ENCODE measurements at places on chromosomes 16 and 17. TPM values are rescaled to one million over a fixed set of nuclear protein-coding genes. Genes with fewer than 3 reads are reported as not detected.
A peak's percentile ranks its signal among the peaks of the same experiment; 100 is the strongest.

Gene WFIKKN2
- total RNA-seq: 0.06 TPM

Gene ANKFN1
- 8.5 TPM for total RNA-seq

Gene HLF
- 21.3 TPM for total RNA-seq

Gene TBX2
- total RNA-seq: 155 TPM

Gene B3GNT9
- total RNA-seq: 22.9 TPM

Gene SHBG
- 0.28 TPM for total RNA-seq

Gene SYCE1L
- total RNA-seq: not detected

Gene TLCD3B
- not detected for total RNA-seq

Gene SLC16A13
- 1.3 TPM for total RNA-seq

DNA sequence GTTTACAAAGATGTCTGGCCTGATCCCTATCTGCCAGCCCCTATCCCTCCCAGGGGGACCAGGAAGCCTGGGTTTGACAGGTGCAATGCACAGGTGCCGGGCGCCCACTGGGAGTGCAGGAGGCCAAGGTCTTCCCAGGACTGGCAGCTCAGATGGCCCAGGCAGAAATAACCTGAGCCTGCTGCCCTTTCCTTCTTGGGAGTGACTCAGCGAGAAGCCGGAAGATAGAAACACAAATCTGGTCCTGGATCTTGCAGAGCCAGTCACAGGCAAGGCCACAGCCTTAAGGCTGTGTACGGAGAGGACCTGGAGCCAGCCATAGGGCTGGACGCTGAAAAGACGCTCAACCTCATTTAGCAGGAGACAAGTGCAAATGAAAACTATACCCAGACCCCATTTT, 27.7 kb downstream of the GPR142 start:
- H3K27ac ChIP-seq: no peak overlapping the region
- no peaks in the 10 kb centered on the region for H3K27me3 ChIP-seq
- H3K4me1 ChIP-seq: no peaks in the 10 kb centered on the region
- no peak for DNase-seq
- H3K4me3 ChIP-seq: no peak overlapping the region

DNA sequence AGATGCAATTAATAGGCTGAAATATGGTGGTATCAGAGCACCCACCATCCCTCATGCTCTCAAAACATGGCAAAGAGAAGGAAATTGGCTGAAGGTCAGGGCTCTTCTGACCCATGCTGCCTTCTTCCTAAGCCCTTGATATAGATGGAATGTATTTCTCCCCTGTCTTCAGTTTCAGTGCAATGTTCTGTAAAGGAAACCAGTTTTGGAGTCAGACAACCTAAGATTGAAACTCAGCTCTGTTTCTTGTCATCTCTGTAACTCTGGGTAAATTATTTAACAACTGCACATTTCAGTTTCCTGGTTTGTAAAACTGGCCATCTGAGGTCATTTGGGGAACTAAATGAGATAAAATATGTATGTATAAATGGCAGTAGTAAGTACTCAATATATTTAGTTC, 243.9 kb downstream of the CA10 start:
- H3K27me3 ChIP-seq: no peaks in the 10 kb centered on the region
- no peaks in the 10 kb centered on the region for H3K36me3 ChIP-seq
- no peak overlapping the region for H3K27ac ChIP-seq
- H3K4me1 ChIP-seq: no peaks in the 10 kb centered on the region
- H3K4me3 ChIP-seq: no peak overlapping the region

- H3K4me3 ChIP-seq: no peak overlapping the region
- no peaks in the 10 kb centered on the region for H3K27me3 ChIP-seq
- H3K27ac ChIP-seq: no peak overlapping the region
Observed at GRCh38 chr16:85707528-85708095, 18.9 kb upstream of the GINS2 start.

GRCh38 chr17:57091186-57091618, 6.2 kb downstream of the AKAP1 start:
- DNase-seq: no peak
- no peak overlapping the region for H3K4me3 ChIP-seq
- no peaks in the 10 kb centered on the region for H3K36me3 ChIP-seq
- peak overlapping the region; percentile 70 for H3K27ac ChIP-seq
- H3K4me1 ChIP-seq: peaks cover 5% of the 10 kb centered on the region
- no peaks in the 10 kb centered on the region for H3K27me3 ChIP-seq

DNA sequence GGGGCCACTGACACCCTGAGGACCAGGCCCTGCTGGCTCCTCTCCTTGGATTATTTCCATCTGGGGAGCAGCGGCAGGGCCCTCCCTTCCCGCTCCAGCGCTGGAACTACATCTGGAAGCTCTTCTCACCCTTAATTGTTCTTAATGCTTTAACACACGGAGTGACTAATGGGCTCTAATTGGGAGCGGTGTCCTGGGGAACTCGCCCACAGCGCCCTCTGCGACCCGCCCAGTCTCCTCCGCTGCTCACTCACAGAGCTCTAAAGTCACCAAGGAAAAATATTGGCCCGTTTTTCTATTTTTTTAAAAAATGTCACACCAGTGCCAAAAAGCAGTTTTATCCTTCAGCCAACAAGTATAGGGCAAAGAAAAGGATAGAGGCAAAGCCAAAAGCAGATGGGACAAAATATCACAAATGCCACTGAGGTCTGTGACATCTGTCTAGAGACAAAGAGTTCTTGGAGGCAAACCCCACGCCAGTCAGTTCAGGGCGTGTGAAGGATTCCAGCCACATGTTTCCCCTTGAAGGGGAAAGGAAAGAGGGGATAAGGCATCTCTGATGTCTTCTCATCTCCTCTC, 134.7 kb downstream of the RBFOX3 start:
- DNase-seq: peak; percentile 19
- no peak overlapping the region for H3K4me3 ChIP-seq
- no peaks in the 10 kb centered on the region for H3K27me3 ChIP-seq
- no peak overlapping the region for H3K27ac ChIP-seq
- peaks cover 1% of the 10 kb centered on the region for H3K4me1 ChIP-seq
- no peaks in the 10 kb centered on the region for H3K36me3 ChIP-seq

DNA sequence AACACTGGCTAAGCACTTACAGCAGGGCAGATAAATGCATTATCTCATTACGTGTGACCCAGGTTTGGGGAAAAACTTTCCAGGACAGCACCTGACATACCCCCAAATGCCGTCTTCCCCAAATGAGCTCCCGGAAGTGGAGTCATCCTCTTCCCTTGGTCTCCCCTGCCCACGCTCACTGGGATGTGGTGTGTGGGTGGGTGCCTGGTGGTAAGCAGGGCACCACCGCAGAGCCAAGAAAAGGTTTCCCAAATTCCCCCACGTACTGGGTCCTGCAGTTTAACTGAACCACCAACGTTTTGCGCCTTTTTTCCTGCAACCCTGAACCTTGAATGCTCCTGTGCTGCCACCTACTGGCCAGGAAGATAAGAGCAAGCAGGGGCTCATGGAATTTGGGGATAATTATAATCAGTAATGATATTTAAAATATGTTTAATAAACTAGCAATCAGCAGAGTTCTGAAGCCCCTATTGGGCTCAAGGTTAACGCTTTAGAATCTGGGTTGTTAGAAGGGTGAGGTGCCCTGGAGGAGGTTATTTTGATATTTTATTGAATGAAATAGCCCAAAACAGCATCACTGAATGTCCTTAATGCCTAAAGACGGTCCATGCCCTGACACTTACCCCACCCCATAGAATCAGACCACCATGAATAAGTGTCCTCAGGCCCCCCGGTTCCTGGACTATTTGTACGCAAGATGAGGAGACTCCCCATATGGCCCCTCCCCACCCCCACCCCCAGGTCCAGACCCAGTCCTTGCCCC, 8.0 kb downstream of the SPPL2C start:
- peak; percentile 71 for DNase-seq
- H3K4me1 ChIP-seq: no peaks in the 10 kb centered on the region
- no peaks in the 10 kb centered on the region for H3K36me3 ChIP-seq
- H3K4me3 ChIP-seq: no peak overlapping the region

GRCh38 chr17:11324846-11325420, 83.9 kb downstream of the SHISA6 start:
- no peak overlapping the region for H3K4me3 ChIP-seq
- H3K4me1 ChIP-seq: no peaks in the 10 kb centered on the region

DNA sequence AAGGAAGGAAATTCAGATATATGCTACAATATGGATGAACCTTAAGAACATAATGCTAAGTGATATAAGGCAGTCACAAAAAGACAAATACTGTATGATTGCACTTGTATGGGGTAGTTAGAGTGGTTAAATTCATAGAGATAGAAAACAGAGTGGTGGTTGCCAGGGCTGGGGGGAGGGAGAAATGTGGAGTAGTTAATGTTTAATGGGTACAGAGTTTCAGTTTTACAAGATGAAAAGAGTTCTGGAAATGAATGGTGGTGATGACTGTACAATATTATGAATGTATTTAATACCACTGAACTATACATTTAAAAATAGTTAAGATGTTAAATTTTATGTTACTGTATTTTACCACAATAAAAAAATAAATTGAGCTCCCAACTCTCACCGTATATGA, 157.9 kb downstream of the TOX3 start:
- H3K27me3 ChIP-seq: no peaks in the 10 kb centered on the region
- no peak overlapping the region for H3K27ac ChIP-seq
- DNase-seq: no peak
- H3K4me3 ChIP-seq: no peak overlapping the region
- no peaks in the 10 kb centered on the region for H3K4me1 ChIP-seq
- no peaks in the 10 kb centered on the region for H3K36me3 ChIP-seq

DNA sequence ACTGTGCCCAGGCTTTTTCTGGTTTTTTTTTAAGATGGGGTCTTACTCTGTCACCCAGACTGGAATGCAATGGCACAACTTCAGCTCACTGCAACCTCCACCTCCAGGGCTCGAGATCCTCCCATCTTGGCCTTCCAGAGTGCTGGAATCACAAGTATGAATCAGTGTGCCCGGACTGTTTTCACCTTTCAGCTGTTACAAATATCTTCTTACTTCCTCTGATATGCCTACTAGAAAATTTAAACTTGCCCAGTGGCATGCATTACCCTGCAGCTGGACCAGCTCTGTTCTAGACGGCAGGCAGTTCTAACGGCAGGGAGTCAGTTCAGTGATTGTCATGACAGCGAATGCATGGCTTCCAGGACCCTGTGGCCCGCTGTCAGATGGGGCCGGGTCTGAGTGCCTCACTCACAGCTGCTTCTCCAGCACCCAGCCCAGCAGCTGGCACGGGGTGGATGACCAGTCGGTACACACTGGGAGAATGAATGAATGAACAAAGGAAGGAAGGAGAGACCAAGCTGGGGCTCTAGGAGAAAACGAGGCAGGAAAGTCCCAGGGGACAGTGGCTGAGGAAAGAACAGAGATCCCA, 28.0 kb upstream of the LITAF start:
- no peak overlapping the region for H3K4me3 ChIP-seq
- H3K4me1 ChIP-seq: peaks cover 5% of the 10 kb centered on the region
- DNase-seq: no peak
- no peaks in the 10 kb centered on the region for H3K36me3 ChIP-seq

DNA sequence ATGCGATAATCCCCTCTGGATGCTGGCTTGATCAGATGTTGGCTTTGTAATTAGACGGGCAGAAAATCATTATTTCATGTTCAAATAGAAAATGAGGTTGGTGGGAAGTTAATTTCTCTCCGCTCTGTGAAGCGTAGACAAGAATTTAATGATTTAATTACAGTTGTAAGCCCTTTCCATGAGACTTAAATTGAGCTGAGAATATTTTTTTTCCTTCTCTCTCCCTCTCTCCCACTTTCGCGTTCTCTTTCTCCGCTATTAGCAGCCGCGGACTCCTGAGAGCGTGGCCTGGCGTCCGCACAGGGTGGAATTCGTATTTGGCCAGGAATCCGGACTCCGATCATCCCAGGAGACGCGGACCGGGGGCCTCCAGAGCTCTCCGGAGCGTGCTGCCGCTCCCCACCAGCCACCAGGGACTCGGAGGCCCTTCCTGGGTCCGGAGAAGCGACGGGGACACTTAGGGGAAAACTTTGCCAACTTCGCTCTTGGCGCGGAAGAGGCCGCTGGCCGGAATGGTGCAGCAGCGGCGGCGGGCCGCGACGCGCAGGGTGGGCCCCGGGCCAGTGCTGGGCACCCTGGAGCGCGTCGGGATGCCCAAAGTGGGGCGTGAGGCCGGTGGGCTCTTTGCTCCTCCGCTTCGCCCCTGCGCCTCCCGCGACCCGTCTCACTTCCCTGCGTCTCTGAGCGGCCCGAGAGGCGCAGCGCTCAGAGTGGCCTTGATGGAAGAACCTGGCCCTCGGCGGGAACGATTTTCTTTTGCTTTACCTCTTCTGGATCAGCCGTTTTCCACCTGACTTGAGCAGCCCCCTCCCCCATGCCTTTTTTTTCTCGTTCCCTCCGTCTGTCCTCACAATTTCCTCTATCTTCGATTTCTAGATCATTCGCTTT, 3.6 kb upstream of the IRX3 start:
- no peaks in the 10 kb centered on the region for H3K36me3 ChIP-seq
- no peak overlapping the region for H3K4me3 ChIP-seq
- DNase-seq: no peak
- H3K27me3 ChIP-seq: peaks cover 75% of the 10 kb centered on the region
- peaks cover 4% of the 10 kb centered on the region for H3K4me1 ChIP-seq

GRCh38 chr16:47848421-47849109, 307.2 kb downstream of the ABCC12 start:
- no peak overlapping the region for H3K27ac ChIP-seq
- H3K36me3 ChIP-seq: no peaks in the 10 kb centered on the region
- DNase-seq: no peak
- H3K4me3 ChIP-seq: no peak overlapping the region
- H3K4me1 ChIP-seq: no peaks in the 10 kb centered on the region
- no peaks in the 10 kb centered on the region for H3K27me3 ChIP-seq

- H3K4me1 ChIP-seq: no peaks in the 10 kb centered on the region
- no peak for DNase-seq
- H3K27ac ChIP-seq: peak overlapping the region; percentile 10
- no peaks in the 10 kb centered on the region for H3K27me3 ChIP-seq
- H3K36me3 ChIP-seq: no peaks in the 10 kb centered on the region
Observed at GRCh38 chr17:81025741-81026129, 9.2 kb upstream of the BAIAP2 start.

DNA sequence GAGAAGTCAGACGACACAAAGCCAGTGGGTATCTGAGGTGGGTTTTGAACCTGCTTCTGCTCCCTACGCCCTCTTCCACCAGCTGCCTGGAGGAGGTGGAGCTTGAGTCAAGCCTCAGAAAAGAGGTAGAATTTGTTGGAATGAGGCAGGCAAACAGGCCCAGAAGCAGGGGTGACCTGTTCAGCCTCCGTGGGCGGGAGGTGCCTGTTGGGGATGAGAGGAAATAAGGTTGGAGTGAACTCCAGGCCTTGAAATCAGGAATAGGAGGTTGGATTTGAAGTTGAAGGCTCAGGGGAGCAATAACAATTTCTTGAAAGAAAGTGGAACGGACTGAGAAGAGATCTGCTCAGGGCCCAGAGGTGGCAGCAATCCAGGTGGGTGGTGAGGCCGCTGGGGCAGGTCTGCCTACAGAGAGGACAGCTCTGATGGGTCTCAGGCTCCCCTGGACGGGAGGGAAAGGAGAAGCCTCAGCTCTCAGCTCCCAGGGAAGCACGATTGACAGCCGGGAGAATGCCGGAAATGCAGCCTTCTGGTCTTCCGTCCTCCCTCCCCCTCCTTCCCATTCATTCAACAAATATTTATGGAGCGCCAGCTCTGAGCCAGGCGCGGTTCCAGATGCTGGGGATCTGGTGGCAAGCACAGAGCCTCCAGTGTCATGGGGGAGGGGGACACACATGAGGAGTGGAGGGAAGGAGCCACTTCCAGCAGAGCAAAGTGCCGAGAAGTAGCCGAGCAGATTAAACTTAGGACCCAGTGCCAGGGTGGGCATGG, 61.9 kb upstream of the CIBAR2 start:
- peak overlapping the region; percentile 38 for H3K27ac ChIP-seq
- no peaks in the 10 kb centered on the region for H3K36me3 ChIP-seq
- H3K27me3 ChIP-seq: no peaks in the 10 kb centered on the region

- H3K4me1 ChIP-seq: peaks cover 20% of the 10 kb centered on the region
- H3K4me3 ChIP-seq: no peak overlapping the region
- H3K27me3 ChIP-seq: no peaks in the 10 kb centered on the region
- peak; percentile 67 for DNase-seq
- no peak overlapping the region for H3K27ac ChIP-seq
Observed at GRCh38 chr17:57750895-57751294, 5.8 kb upstream of the CCDC182 start.
